COLO829 (cell line): ENCODE measurements at places on chromosomes 6 and 20.

GRCh38 chr6:109021870-109022269 lies 72.8 kb downstream of the SESN1 start:
- DNase-seq, result no peak

DNA sequence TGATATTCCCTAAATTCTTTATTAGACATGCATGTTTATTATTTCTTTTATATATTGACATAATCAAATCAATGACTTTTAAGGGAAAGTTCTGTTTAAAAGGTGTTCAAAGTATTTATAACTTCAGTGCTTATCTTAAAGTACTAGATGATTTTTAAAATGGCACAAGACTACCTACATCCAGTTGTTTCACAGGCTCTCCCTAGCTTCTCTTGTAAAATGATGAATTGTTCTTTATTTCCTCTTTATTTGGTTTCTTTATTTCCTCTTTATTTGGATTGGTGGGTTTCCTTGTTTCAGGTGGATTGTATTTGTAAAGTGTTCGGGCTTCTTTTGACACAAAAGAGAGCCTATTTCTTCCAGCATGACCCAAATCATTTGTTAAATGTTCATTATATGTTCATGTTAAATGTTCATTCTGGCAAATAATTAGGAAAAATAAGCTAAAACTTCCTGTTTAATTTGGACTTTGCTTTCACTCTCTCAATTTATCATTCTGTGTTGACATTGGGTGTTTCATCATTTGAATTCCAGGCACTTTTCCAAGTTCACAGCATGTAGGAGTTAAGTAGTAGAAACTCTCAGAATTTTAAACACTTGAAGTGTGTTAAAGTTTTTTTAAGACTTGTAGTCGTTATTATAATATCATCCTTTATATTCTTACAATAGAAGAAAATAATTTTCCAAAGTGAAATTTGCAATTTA lies 24.6 kb downstream of the MLIP start:
- no peak for DNase-seq

GRCh38 chr20:22546344-22546743 lies 38.0 kb downstream of the FOXA2 start:
- DNase-seq, result no peak

DNA sequence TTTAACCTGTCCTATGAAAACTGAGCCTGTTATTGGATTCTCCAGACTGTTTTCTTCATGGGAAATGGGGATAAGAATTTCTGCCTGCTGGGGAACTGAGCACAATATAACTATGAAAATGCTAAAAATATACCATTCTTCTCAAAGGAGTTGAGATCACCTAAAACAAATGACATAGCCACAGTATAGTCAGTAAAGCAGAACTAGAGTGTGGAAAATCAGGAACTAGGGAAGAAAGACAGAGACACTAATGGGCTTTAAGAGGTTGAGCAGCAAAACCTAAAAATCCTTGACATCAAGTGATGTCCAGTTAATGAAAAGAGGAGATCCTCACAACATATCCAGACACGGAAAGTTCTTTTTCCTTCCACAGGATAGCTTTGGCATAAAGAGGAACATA lies 215.7 kb upstream of the CST7 start:
- DNase-seq, result no peak

DNA sequence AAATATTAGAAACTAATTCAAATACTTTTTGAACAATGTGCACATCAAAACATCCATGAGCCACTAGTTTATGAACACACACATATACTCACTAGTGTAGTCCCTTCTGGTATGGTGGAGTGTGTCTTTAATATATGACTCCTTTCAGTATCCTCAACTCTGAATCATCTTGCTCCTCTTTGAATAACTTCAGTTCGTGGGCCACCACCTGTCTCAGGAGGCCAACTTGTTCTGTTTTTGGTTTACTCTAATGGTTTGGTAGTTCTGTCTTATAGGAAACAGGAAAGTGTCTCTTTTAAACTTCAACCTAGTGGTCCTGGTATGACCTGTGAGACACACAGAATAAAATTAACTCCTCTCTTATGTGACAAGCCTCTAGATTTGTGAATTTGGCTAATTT lies 55.6 kb downstream of the ZNF292 start:
- DNase-seq, result no peak

DNA sequence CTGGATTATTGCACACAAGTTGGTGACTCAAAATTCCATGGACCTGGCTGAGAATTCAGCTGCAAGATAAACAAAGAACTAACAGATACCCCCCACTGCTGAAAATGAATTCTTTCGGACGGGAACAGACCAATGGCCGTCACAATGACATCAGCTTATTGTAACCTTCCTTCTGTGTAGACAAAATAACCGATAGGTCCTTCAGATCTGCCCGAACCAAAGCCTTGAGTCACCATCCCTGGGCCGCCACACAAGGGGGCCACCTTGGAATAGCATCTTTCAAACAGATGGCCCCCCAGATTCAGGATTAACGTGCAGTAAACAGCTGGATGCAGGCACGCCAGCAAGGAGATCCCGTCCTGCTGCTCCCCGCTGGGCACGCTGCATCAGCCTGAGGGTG lies 214.0 kb upstream of the EXOC2 start:
- no peak for DNase-seq

- no peak for DNase-seq
Observed at GRCh38 chr6:72522735-72523141, 99.1 kb upstream of the KCNQ5 start.

- DNase-seq, result no peak
Observed at GRCh38 chr6:89681983-89682564, 43.5 kb upstream of the LYRM2 start.

DNA sequence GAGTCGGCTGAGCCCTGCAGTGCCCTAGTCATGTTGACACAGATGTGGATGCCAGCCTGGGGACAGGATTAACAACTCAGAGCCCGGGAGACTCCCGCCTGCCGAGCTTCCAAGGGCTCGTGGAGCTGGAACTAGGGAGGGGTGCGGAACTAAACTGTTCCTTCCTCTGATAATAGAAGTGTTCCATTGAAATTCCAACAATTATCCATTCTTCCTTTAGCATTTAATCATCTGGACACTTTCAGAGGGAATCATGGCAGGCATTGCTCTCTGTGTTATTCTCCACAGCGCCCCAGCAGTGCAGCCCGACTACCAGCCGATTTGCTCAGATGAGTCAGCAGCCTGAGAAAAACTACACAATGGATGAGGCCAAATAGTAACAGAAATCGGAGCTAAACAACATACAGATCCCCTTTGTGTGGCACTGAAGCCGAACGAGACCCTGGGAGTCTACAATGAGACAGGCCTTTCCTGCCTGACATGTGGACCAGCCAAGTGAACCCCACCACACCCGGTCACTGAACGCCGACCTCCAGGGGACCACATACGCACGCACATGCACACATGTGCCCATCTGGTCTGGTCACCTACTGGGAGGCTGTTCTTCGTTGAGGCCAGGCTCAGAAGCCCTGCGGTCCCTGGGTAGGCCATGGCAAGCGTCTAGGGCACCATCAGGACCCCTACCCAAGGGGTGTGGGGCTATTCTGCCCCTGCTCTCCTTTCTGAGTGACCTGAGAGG lies 238.4 kb upstream of the AFDN start:
- DNase-seq, result peak; percentile 94

- DNase-seq, result no peak
Observed at GRCh38 chr6:56891754-56892153, 63.2 kb upstream of the BEND6 start.

DNA sequence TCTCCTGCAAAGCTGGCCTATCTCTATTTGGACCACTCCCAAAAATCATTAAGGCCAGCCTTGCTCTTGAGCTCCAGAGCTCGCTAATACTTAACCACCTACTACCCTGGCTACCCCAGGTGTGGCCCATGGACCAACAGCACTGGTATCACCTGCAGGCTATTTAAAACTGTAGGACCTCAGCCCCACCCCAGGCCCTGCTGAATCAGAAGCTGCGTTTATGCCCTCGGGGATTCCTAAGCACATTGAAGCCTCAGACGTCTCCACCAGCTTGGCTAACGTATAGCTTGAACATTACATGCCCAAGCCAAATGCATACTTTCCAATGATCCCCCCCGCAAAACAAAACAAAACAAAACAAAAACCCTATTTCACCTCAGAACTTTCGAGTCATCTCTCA lies 19.7 kb upstream of the SPAG4 start:
- no peak for DNase-seq

GRCh38 chr6:52929321-52930164 lies 20.0 kb upstream of the GSTA3 start:
- DNase-seq, result peak; percentile 66

GRCh38 chr6:148379966-148380713 lies 37.5 kb downstream of the SASH1 start:
- DNase-seq, result no peak

- no peak for DNase-seq
Observed at GRCh38 chr6:41750374-41750773, 3.2 kb upstream of the PGC start.

DNA sequence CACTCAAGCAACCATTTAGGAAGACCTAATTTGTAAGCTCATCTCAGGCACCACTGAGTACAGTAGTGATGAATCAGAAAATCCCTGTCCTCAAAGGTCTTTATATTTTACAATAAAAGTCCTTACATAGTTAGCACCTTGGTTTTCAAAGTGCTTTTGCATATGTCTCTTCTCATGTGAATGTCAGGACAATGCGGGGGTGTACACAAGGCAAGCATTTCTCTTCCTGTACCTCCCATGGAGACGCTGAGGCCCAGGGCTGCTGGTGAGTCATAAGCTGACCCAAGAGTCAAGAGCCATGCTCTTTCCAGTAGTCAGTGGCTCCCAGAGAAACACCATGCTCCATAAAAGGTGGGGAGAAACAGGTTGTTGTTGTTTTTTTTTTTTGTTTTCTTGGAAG lies 174.0 kb downstream of the GJA10 start:
- DNase-seq, result peak; percentile 74

DNA sequence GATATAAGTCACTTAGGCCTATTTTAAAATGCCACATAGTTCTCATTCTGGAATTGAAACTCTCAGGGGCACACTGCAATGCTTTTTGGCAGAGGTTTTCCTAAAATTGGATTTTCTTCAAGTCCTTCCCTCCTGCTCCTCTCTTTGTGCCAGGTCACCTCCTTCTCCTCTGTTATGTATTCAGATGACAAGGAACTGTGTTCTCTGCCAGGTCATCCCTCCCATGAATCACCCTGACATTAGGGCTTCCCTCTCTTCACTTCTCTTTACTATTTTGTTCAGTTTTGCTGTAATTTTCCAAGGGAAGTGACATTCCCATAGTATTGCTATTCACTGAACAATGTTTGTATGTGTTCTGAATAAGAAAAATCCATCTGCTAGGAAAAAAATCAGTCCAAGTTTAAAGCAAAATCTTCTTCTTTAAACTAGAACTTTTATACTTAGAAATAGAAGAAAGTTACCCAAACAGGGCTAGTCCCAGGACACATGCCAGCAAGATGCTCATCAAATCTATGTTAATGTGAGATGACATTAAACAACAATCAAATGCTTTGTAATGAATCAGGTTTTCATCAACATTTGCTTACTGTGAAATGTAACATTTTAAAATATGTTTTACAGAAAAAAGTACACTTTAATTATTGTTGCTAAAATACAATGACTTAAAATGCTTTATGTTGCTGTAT lies 461.1 kb downstream of the MMUT start:
- DNase-seq, result no peak

- DNase-seq, result no peak
Observed at GRCh38 chr20:13338999-13339411, 117.9 kb downstream of the ISM1 start.

- no peak for DNase-seq
Observed at GRCh38 chr6:79512014-79512413, 25.2 kb downstream of the LCA5 start.

GRCh38 chr20:4835244-4836177 lies 113.8 kb downstream of the PRND start:
- no peak for DNase-seq

DNA sequence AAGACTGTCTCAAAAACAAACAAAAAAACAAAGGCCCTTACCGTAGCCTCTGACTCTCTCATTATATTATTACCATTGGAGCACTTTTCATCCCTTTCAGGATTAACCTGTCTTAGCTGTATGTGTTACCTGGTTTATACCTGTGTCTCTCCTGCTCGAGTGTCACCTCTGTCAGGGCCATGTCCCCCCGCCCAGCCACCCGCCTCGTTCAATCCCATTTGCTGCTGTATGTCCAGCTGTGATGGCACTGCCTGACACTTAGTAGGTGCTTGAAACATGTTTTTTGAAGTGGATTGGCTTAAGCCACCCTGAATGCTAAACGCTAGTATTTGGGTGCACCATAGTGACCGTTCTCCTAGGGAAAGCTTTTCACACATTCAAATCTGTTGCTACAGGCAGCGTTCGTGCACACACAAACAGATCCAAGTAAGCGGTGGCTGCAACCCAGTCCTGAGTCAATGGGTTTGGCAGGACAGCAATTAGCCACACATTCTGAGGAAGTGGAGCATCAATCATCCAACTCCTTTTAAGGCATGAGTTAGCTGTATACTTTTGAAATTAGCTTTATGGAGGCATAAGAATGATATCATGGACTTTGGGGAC lies 98.9 kb upstream of the ZNF217 start:
- DNase-seq, result no peak

DNA sequence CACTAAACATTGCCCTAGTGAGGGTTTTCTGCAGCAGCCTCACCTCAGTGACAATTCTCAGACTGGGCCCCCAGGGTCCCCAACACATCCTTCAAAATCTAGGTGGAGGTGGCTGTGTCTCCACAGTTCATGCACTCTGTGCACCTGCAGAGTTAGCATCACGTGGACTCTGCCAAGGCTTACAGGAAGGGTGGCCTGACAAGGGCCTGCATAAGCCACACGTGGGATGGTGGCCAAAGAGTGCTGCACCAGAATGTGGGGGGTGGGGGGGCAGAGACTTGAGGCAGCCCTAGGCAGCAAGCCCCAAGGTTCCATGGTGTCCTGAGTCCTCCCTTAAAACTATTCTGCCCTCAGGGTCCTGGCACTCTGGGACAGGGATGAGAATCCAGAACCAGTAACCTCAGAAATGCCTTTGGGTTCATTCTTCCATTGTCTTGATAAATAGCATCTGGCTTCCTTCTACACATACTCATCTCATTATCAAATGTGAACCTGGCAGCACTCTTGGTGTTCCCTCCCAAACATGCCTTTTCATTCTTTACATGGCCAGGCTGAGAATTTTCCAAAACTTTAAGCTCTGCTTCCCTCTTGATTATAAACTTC lies 1.6 kb upstream of the SERPINB1 start:
- no peak for DNase-seq

GRCh38 chr6:158357570-158358216 lies 45.4 kb downstream of the TULP4 start:
- no peak for DNase-seq

DNA sequence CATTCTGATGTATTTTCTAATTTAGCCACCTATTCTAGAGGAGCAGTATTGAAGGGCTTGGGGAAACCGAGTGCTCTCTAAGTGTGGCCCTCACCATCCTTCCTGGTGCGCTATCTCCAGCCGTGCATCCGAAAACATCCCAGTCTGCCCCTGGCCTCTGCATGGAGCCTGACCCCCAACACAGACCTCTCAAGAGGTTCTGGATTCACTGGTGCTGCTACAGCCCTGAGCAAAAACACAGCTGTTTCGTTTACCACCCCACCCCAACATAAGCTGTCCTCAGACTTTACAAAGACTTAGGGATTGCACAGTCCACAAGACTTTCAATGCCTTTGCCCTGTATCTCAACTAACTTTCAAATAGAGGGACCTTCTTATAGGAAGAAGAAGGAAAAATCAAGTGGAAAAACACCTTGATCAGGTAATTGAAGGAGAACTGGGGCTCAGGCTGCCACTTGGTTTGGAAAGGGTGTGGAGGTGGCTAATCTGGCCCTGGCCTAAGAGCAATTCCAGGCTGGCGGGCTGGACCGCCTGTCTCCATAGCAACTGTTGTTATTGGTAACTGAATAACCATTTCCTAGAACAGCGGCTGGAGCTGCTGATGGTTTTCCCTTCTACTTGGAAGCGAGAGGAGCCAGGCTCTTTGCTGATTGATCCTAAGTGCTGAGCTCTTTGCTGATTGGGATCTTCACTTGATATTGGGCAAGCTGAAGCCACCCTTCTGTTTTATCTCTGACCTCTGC lies 90.2 kb upstream of the TOX2 start:
- DNase-seq, result no peak
